ENCODE measurements at places on chromosomes 2 and 18.

GRCh38 chr2:232174662-232175061 is 203.9 kb upstream of the ALPP start:
- DNase-seq, result no peak

GRCh38 chr18:25233528-25234321 is 118.2 kb downstream of the ZNF521 start:
- no peak for DNase-seq

DNA sequence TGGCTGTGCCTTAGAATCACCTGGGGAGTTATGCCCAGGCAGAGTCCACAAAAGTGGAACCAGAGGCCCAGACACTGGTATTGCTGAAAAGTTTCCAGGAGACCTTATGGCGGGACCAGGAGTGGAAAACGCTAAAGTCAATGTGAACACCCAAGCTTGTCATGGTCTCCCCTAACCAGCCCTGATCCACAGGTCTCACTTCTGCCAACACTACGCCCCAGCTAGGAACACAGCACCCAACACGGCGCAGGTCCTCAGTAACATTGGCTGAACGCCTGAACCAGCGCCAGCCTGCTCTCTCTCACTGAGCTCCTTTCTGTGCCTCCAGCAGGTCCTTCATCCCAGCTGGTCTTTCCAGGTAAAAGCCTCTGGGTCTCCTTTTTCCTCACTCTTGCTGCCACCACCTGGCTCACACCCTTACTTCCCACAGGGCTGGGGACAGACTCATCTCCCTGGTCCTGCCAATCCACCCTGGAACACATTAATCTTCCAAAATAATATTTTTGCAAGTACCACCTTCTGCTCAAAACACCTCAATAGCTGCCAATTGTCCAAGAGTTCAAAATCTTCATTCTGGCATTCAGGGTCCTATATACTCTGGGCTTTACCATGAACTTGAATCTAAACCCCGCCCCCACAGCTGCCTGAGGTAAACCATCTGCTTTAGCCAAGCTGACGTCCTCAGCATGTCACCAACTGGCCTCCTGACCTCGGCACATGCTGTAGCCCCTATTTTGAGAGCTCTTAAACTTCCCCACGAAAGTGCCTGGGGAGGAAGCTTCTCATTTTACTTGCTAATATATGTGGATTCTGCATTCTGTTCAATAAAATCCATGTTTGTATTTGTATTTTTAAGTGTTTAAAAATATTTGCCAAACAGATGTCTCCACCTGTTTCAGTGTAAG is 34.6 kb downstream of the ADCY3 start:
- no peak for DNase-seq

DNA sequence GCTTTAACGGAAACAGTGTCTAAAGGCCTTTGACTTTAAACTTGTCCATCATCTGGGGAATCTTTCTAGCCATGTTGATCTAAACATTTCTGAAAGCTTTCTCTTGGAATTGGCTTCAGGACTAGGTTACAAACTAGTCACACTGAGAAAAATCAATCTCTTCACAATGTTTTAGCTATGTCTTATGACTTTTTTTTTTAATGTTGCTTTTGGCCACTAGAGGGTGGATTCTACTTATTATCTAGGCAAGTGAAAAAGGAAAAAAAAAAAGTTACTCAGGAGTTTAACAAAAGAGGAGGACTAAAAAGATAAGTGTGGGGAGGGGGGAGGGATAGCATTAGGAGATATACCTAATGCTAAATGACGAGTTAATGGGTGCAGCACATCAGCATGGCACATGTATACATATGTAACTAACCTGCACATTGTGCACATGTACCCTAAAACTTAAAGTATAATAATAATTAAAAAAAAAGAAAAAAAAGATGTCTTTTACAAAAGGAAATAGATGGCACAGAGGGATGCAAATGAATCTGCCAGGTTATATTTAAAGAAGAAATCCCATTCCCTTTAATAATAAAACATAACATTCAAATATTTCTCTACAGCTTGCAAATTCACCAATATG is 160.4 kb upstream of the PID1 start:
- DNase-seq, result no peak

GRCh38 chr2:234747032-234747431 is 204.8 kb upstream of the SH3BP4 start:
- DNase-seq, result no peak

GRCh38 chr18:49613641-49614151 is 51.8 kb downstream of the LIPG start:
- DNase-seq, result no peak

DNA sequence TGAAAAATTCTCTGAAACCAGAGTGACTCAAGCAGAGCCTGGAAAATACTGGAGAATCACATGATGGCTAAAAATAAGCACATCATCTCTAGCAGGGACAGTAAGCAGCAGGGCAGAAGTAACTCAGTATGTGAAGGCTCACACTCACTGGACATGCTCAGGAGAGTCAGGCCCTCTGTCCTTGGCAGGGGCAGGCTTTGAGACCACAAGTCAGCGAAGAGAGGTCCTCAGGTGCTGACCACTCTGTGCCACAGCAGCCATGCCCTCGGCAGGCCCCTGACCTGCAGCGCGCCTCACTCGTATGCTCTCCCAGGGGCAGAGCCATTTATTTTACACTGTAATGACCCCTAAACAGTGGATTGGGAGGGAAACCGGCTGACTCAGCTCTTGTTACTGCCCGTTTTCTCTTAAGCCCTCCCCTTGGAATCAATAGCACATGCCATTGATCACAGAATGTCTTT is 76.8 kb downstream of the MAPRE2 start:
- DNase-seq, result no peak

GRCh38 chr2:53021828-53022227 is 745.8 kb upstream of the CHAC2 start:
- no peak for DNase-seq

DNA sequence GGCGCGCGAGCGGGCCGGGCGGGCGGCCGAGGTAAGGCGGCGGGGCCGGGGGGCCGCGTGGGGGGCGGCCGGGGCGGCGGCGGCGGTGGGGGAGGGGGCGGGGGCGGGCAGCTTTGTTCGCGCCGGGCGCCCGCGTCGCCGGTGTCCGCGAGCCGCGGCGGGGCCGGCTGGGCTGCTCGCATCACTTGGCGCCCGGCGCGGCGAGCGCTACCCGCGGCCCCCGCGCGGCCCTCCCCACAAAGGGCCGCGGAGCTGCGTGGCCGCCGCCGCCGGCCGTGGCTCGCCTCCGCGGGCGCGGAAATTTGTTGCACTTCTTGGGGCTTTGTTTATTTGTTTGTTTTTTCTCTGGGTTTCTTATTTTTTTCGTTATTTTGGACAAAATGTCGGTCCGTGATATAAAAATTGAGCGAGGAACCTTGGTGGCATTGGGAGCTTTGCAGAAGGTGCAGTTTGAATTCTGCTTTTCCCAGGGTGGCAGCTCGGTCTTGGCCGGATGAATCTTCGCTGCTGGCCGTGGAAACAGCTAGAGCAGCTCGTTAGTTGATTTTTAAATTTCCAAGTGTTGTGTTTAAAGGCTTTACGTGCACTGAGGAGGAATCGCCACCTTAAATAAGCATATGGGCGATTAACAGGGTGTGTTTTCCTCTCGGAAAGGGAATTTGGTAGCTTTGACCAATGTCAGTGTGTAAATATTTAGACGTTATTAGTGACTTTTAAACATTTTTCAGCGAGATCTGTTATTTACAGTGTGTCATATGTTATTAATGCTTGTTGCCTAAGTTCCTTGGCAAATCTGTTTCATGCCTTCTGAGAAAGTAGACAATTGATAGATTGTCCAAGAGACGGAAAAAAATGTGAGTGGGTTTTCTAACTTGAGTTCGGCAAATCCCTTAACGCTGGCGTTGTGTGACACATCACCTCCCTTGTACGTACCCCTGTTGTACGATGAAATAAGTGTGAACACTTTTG is 822 bp downstream of the UBE2E3 start:
- no peak for DNase-seq

GRCh38 chr2:143730953-143731260 is 601.7 kb downstream of the ARHGAP15 start:
- DNase-seq, result no peak

DNA sequence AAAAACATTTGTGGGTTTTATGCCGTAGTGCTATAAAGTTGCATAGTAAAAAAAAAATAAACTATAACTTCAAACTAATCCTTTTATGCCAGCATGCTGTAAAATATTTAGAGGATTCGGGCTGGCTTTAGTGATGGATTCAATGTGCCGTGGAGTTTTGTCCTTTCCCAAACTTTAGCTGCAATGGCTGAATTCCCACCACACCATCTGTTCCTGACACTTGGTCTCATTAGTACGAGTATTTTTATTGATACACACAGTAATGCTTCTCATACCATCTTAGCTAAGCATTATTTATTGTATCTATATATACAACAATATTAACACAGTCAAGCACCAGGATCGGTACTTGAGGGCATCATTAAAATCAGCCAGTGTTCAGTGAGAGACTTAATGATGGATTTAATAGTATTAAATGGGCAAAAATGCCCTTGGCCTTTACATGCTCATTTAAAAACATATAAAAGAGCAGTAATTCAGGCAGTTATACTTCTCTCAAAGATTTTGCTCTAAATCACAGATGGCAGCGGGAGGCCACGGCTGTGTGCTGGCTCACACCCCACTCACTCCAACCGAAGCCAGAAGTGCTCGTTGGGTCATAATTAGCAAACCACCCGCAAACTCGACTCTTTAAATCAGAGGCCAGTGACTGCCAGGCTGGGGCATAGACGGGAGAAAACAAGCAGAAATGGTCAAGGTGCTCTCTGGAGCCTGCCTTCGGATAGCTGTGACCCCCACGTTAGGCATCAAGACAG is 297.0 kb upstream of the REV1 start:
- no peak for DNase-seq

- DNase-seq, result no peak
Measured at GRCh38 chr2:101405351-101405899, 18.1 kb upstream of the CREG2 start.

DNA sequence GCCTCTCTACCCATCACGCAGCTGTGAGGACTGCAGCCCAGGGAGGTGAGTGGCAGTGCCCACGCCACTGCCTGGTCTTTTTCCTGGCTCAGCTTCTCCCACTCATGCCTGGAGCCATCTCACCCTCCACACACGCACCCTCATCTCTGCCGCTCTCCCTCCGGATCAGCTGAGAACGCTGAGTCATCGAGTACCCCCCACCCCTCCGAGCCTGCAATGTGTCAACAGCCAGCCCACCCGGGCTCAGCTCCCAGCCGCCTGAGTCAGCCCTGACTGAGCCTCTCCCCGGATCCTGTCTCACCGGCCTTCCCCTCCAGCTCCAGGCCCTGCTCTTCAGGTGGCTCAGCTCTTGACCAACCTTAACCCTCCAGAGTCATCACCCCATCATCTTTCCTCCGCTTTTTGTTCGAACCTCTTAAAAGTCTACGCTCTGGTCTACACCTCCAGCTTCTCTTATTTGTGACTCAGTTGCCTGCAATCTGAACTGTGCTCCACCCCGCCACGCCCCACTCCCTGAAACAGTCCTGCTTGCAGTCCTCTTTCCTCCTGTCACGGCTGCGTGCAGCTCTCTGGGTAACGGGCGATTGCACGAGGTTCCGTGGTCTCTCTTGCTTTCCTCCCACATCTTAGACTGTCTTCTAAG is 94.4 kb upstream of the ASAP2 start:
- DNase-seq, result peak; percentile 83

DNA sequence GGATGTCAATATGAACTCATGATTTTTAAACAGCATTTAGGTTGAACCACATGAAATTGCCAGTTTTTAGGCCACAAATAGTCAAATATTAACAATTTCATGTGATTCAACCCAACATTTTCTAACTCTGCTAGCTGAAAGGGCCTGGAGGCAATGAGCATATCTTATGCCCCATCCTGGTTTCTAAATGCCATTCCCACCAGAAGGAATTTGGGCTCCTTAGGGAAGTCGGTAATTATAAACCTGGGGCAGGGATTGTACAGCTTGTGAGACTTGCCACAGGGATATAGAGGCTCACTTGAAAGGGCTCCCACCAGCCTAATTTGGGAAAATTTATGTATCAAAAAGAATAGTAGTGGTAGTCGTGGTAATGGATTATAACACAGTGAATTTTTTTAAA is 178.4 kb upstream of the ALPP start:
- DNase-seq, result no peak

- no peak for DNase-seq
Measured at GRCh38 chr18:12747530-12748315, 44.9 kb downstream of the PSMG2 start.

DNA sequence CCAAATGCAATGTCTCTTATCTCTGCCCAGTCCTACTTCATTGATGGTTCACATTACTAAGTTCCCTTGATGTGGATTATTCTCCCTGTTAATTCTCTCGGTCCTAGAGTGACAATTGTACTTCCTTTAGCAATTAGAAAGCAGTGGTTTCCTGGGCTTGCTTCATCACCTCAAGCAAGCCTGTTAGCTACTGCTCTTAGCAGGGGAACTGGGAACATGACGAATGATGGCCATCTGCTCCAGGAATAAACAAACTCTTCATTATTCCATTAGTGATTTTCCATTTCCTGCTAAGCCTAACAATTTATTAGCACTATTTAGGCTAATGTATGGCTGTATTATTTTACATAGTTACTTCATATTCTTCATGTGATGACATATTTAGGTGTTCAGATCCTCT is 331.8 kb downstream of the MTX2 start:
- no peak for DNase-seq

DNA sequence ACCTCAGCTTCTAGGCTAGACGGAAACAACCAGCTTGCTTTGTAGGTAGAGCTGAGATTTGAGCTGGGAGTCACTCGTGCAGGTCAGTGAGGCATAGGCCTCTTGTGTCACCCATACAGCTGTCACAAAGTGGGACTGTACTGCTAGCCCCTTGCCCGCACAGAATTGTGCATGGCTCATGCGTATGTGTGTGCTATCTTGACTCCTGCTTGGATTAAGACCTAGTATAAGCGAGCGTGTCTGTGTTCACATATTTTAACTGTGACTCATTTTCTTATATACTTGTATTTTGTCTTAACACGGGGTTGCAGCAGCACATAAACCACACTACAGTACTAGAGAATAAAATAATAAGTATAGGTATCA is 20.1 kb downstream of the CEP68 start:
- no peak for DNase-seq

DNA sequence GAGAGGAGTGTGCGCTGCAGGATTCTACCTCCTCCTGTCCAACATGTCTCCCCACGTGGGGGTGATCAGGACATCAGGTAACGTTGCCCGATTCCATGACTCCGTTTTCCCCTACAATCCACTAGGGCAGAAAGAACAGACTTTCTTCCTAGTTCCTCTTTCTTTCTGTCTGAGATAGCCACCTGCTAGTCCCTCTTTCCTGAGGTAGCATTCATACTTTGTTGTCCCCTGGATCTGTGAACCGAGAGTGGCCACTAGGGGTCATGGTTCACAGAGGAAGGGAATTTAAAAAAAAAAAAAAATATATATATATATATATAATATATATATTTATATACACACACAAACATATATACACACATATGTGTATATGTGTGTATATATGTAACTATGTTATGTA is 210.0 kb upstream of the ZNF521 start:
- DNase-seq, result no peak

All from T1000 (cell line).